ENCODE measurements at places on chromosomes 2 and 18.
A peak's percentile ranks its signal among the peaks of the same experiment; 100 is the strongest.

GRCh38 chr2:211129798-211130197 is 573.4 kb downstream of the CPS1 start:
- no peak for DNase-seq

- no peak for DNase-seq
Measured at GRCh38 chr18:10160251-10160650, 246.4 kb downstream of the VAPA start.

GRCh38 chr2:181589779-181590178 is 67.1 kb downstream of the CERKL start:
- no peak for DNase-seq

GRCh38 chr2:182999348-183000028 is 38.8 kb downstream of the NCKAP1 start:
- DNase-seq = no peak

GRCh38 chr2:215609089-215610032 is 173.5 kb upstream of the FN1 start:
- DNase-seq = no peak

- no peak for DNase-seq
Measured at GRCh38 chr2:7676714-7677113, 759.5 kb downstream of the RNF144A start.

- DNase-seq = peak; percentile 77
Measured at GRCh38 chr2:112148477-112148876, 10.3 kb downstream of the FBLN7 start.
